Esophagus squamous epithelium (tissue), 5 donors: ENCODE measurements at places on chromosomes 6 and 20.

DNA sequence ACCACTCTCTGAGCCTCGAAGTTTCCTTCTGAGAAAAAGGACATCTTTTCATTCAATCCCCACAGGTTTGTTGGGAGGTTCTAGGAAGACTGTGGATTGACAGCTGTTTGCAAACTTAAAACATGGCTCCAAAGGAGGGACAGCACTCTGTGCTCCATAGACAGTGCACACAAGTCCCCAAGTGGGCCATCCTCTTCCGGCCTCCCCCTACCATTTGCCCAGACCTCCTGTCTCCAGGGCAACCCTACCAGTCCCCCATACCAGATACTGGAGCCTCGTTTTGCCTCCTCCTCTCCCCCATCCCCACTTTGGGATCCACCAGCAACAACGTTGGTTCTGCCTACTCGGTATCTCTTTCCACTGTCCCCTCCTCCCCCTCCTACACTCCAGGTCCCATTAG, 8.5 kb upstream of the DLGAP4 start:
- DNase-seq: no peak

GRCh38 chr20:13777171-13777601, 7.5 kb downstream of the ESF1 start:
- DNase-seq: no peak

DNA sequence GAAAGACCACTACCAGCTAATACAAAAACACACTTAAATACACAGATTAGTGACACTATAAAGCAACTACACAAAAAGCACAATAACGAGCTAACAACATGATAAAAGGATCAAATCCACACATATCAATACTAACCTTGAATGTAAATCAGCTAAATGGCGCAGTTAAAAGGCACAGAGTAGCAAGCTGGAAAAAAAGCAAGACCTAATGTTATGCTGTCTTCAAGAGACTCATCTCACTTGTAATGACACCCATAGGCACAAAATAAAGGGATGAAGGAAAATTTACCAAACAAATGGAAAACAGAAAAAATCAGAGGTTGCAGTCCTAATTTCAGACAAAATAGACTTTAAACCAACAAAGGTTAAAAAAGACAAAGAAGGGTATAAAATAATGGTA, 86.3 kb downstream of the NUS1 start:
- no peak for DNase-seq

- DNase-seq: no peak
These were observed 18.4 kb downstream of the STX16 start for GRCh38 chr20:58669287-58670006.

- no peak for DNase-seq
These were observed 5.8 kb downstream of the C6orf132 start for GRCh38 chr6:42136508-42137193.

DNA sequence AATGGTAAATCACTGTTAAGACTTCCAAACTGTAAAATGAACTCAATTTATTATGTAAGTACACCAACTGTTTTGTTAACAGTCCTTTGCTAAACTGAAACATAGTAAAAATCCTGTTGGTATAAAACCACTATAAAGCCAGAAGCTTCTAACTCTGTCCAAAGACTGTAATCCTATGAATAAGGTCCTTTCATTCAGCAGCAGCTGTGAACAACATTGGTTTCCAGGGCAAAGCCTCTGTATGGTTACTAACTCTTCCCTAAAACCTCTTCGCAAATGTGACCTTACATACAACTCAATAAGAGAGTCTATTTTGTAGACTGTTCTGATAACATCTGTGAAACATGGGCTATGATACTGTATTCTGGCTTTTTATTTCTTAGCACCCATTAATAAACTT, 40.1 kb downstream of the NUP153 start:
- no peak for DNase-seq

DNA sequence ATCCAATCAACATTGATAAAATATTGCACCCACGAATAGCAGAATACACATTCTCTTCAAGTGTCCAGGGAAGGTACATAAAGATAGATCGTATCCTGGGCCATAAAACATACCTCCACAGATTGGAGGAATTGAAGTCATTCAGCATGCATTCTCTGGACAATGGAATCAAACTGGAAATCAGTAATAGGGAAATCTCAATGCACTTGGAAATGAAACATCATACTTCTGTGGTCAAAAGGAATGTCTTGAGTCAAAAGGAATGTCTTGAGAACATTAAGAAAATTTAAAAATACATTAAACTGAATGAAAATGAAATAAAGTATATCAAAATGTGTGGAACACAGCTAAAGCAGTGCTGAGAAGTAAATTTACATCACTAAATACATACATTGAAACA, 138.8 kb downstream of the TFAP2A start:
- no peak for DNase-seq

- no peak for DNase-seq
These were observed 29.1 kb downstream of the PRDM1 start for GRCh38 chr6:106115286-106115685.

DNA sequence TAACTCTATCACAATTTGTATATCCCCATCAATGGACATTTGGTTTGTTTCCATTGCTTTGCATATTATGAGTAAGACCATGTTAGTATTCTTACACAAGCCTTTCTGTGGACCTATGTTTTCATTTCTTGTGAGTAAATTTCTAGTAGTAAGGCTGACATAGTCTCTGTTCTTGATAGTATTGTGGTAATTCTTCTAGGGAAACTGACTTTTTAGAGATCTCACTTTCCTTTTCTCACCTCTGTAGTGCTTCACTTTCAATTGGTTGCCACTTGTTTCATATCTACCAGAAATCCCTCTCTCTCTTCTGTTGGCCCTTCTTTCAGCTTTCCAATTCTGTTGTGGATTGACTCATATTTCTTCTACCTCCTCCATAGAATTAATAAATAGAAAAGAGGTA, 8.5 kb downstream of the ISM1 start:
- DNase-seq: no peak

DNA sequence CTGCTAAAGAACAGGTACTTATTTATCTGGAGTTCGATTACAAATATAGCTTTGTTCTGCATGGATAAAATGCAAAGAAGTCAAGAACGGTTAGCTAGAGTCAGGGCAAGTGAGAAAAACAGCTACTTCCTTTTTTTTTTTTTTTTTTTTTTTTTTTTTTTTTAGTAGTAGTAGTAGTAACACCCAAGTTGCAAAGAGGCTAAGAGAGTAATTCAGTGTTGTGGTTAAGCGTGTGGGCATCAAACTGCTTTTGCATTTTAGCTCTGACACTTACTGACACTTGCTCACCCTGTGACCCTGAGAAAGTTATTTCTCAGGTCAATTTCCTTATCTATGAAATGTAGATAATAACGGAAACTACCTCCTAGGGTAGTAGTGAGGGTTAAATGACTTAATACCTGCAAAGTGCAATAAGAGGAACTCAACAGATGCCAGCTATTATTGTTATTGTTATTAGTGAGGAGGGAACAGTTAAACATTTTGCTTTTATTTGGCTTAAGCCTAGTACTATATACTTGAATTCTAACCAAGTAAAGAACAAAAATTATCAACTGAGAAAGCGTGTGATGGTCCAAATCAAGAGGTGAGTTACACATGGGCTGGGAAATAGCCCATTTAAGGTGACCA, 86.7 kb upstream of the BACH2 start:
- no peak for DNase-seq

- DNase-seq: no peak
These were observed 110.9 kb upstream of the LAMP5 start for GRCh38 chr20:9403448-9403847.

- DNase-seq: no peak
These were observed 55.6 kb downstream of the DSTN start for GRCh38 chr20:17625246-17626051.

GRCh38 chr6:166025149-166025898, 142.3 kb downstream of the TBXT start:
- no peak for DNase-seq

DNA sequence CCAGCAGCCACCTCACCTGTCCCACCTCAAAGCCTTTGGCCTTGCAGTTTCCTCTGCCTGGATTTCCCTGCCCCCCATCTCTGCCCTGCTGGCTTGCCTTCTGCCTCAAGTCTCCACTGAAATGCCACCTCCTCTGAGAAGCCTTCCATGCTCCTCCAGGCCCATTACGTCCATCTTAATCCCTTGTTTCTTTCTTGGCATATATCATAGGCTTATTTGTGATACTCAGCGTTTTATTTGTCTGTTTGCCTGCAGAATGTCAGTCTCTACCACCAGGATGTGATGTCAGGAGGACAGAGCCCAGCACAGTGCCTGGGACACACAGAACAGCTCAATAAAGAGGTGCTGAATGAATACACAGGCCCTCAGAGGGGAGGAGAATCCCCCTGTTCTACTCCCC, 24.4 kb upstream of the TLDC2 start:
- no peak for DNase-seq

DNA sequence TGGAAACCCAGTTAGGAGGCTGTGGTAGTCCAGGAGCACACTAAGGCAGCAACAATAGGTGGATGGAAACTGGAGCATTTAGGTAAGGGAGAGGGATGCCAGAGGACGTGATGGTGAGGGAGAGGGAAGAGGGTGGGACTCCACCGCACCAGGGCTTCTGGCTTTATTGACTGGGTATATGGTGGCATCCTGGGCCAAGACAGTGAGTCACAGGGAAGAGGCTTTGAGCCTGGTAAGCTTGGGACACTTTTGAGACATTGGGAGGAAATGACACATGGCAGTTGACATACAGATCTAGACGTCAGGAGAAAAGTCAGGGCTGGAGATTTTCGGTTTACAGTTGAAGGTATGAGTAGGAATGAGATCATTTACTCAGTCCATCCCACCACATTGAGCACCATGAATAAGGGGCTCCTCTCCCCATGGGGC, 14.9 kb downstream of the NT5E start:
- DNase-seq: no peak
